Memory B cell (primary cell): ENCODE measurements at places on chromosomes 1 and 21.
A peak's percentile ranks its signal among the peaks of the same experiment; 100 is the strongest.

GRCh38 chr1:111483166-111483565 lies 9.4 kb downstream of the C1orf162 start:
- H3K4me1 ChIP-seq: peaks cover 12% of the 10 kb centered on the region
- H3K36me3 ChIP-seq: peaks cover 2% of the 10 kb centered on the region
- H3K27me3 ChIP-seq: no peaks in the 10 kb centered on the region
- no peak overlapping the region for H3K4me3 ChIP-seq

DNA sequence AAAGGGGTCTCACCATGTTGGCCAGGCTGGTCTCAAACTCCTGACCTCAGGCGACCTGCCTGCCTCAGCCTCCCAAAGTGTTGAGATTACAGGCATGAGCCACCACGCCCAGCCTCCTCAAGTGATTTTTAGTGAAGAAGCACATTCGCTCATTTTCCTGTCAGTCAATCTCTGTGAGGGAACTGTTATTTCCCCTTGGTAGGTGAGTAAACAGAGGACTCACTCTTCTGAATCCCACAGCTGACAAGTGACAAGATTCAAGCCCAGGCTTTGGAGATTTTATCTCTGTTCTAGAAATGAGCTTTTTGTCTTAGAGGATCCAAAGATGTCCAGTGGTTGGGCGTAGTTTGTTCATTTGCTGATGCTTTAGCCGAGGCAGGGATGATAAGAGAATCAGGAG lies 43.9 kb upstream of the TACSTD2 start:
- H3K27ac ChIP-seq: no peak overlapping the region
- peaks cover 22% of the 10 kb centered on the region for H3K27me3 ChIP-seq
- H3K4me3 ChIP-seq: no peak overlapping the region
- no peaks in the 10 kb centered on the region for H3K36me3 ChIP-seq
- no peaks in the 10 kb centered on the region for H3K4me1 ChIP-seq
- no peak for DNase-seq

- no peaks in the 10 kb centered on the region for H3K36me3 ChIP-seq
- DNase-seq: no peak
- peaks cover 28% of the 10 kb centered on the region for H3K4me1 ChIP-seq
- no peaks in the 10 kb centered on the region for H3K27me3 ChIP-seq
- peak overlapping the region; percentile 97 for H3K4me3 ChIP-seq
- H3K27ac ChIP-seq: no peak overlapping the region
Observed at GRCh38 chr1:35717911-35718476, 690 bp downstream of the C1orf216 start.

DNA sequence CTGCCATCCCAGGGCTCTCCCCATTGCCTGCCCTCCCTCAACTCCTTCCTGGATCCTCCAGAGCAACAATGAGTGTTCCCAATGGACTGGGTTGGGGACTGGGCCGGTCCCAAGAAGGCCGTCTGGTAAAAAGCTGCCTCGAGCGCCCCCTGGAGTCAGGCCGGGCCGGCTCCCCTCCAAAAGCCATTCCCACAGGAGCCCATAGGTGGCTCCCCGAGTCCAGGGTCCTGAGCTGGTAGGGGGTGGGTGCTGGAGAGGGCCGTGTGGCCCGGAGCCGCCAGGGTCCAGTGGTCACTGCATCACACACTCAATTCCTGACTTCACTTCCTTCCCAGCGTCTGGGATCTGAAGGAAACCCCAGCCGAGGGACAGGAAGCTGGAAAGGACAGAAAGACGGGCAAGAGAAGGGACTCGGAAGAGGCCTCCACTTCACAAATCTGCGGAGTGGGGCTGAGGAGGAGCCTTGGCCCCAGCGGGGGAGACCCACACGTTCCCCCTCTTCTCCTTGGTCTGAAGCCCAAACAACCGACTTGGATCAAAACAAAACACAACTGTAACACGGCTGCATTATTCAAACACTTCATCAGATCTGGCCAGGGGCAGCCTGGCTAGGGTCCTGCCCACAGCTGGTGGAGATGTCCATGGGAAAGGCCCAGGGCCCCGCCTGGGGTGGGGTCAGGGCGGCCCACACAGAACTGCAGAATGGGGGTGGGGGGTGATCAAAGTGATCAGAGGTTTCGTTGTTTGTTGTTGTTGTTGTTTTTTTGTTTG lies 10.9 kb upstream of the ALDH4A1 start:
- no peaks in the 10 kb centered on the region for H3K27me3 ChIP-seq
- H3K36me3 ChIP-seq: peaks cover 33% of the 10 kb centered on the region
- DNase-seq: peak; percentile 69

GRCh38 chr1:200901796-200902444 lies 7.2 kb downstream of the INAVA start:
- no peak overlapping the region for H3K4me3 ChIP-seq
- peaks cover 5% of the 10 kb centered on the region for H3K27me3 ChIP-seq
- DNase-seq: no peak
- H3K4me1 ChIP-seq: peaks cover 15% of the 10 kb centered on the region

DNA sequence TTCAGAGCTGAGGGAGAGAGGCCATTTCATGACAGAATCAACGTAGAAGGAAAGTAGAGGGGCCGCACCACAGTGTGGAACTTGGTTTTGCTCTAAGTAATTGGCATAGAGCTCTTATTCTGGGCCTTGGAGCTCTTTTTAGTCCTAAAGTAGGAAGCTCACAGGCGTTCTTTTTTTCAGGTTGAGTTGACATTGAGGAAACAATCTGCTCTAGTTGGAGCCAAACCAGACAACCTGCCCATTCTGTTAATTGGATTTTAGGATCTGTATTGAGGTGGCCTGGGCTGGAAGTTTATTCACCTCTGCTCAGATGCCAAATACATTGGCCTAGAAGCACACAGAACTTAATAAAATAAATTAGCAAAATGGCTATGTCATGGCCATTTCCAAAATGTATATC lies 1093.9 kb downstream of the ADGRL2 start:
- no peak overlapping the region for H3K27ac ChIP-seq
- H3K27me3 ChIP-seq: no peaks in the 10 kb centered on the region
- no peak for DNase-seq
- H3K4me3 ChIP-seq: no peak overlapping the region

GRCh38 chr1:68780919-68781318 lies 284.0 kb upstream of the DEPDC1 start:
- H3K27me3 ChIP-seq: no peaks in the 10 kb centered on the region
- DNase-seq: no peak
- H3K36me3 ChIP-seq: no peaks in the 10 kb centered on the region
- no peak overlapping the region for H3K27ac ChIP-seq

- H3K36me3 ChIP-seq: no peaks in the 10 kb centered on the region
- H3K4me3 ChIP-seq: no peak overlapping the region
- DNase-seq: no peak
- peaks cover 2% of the 10 kb centered on the region for H3K27me3 ChIP-seq
- no peak overlapping the region for H3K27ac ChIP-seq
- H3K4me1 ChIP-seq: peaks cover 4% of the 10 kb centered on the region
Observed at GRCh38 chr1:109198745-109199144, 15.0 kb upstream of the SARS1 start.

DNA sequence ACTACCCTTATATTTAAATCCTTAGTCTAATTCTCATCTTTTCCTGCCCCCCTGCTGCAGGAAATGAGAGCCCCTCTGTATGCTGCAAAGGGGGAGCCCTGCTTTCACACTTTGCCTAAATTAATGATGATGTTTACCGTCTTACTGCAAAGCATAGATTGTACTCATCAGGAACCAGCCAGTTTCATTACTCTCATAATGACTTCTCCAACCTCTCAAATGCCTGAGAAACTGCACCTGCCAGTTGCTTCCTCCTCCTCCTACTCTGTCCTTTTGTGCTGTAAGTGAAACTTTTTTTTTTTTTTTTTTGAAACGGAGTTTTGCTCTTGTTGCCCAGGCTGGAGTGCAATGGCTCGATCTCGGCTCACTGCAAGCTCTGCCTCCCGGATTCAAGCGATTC lies 101.7 kb downstream of the ADSS2 start:
- peaks cover 24% of the 10 kb centered on the region for H3K4me1 ChIP-seq
- peaks cover 8% of the 10 kb centered on the region for H3K36me3 ChIP-seq
- peaks cover 2% of the 10 kb centered on the region for H3K27me3 ChIP-seq

GRCh38 chr1:203216274-203217138 lies 13.0 kb downstream of the CHIT1 start:
- H3K4me3 ChIP-seq: no peak overlapping the region
- H3K27me3 ChIP-seq: peaks cover 7% of the 10 kb centered on the region
- H3K27ac ChIP-seq: no peak overlapping the region
- no peaks in the 10 kb centered on the region for H3K36me3 ChIP-seq
- peak; percentile 62 for DNase-seq

GRCh38 chr1:162412002-162412401 lies at the start of gene SH2D1B:
Gene SH2D1B, minus strand, starts transcription at chr1:162412136. Its CDS starts 120 bp downstream, at chr1:162412016.
- no peaks in the 10 kb centered on the region for H3K4me1 ChIP-seq
- no peak within 1 kb of the TSS for H3K4me3 ChIP-seq
- H3K27me3 ChIP-seq: peaks cover 15% of the 10 kb centered on the region
- no peak for DNase-seq
- no peaks in the 10 kb centered on the region for H3K36me3 ChIP-seq
- H3K27ac ChIP-seq: no peak within 1 kb of the TSS

DNA sequence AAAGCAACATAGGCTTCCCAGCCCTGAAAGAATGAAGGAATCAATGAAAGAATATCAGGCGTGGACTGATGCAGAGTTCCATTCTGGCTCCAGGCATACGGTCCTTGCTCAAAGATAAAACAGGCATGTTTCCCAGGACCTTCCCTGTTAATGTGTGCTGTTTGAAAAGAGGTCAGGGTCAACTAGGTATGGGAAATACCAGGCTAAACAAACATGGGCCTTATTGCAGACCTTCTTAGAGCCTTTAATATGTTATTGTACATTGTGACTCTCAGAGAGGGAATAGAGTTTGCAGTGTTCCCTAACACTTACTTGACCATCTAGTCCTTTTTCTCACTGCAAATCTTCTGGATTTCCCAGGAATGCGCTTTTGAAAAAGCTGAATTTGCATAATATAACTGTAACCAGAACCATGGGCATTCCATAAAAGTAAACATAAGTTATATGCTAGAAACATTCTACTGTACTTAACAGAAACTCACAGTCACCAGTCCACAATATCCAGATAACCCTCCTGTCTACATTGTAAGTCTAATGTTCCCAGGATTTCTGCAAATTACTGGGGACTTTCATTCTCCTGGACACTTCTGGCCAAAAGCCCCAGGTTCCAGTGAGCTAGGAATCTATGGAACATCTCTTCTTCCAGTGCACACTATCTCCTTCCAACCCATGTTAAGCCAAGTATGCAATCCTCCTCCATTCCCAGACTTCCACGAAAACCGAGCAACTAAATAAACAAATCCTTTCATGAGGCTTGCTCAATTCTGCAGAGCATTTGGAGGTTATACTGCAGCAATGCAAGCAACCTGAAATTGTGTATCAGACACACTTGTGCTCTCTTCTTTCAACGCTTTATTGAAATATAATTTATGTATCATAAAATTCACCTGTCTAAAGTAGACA lies 486.6 kb downstream of the SETD4 start:
- peaks cover 14% of the 10 kb centered on the region for H3K27me3 ChIP-seq
- DNase-seq: no peak
- no peaks in the 10 kb centered on the region for H3K4me1 ChIP-seq
- H3K36me3 ChIP-seq: peaks cover 1% of the 10 kb centered on the region
- no peak overlapping the region for H3K27ac ChIP-seq
- H3K4me3 ChIP-seq: no peak overlapping the region

- peak overlapping the region; percentile 100 for H3K27ac ChIP-seq
- DNase-seq: peak; percentile 60
- H3K36me3 ChIP-seq: peaks cover 4% of the 10 kb centered on the region
- H3K4me1 ChIP-seq: peaks cover 28% of the 10 kb centered on the region
Observed at GRCh38 chr1:179082333-179082998, 596 bp downstream of the TOR3A start.

DNA sequence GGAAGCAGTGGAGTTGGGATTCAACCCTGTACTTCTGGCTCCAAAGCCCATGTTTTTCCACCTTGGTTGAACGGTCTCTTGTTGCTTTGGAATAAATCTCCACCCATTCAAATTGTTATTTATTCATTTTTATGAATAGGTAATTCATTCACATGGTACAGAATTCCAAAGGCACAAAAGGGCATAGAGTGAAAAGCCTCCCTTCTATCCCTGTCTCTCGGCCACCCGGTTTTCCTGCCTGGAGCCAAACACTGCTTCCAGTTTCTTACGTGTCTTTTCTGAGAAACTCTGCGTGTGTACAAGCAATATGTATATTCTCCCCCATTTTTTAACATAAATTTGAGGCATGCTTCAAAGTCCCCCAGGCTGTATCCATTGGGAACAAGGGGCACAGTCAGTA lies 3.9 kb downstream of the EXTL1 start:
- no peaks in the 10 kb centered on the region for H3K36me3 ChIP-seq
- peaks cover 9% of the 10 kb centered on the region for H3K27me3 ChIP-seq
- no peak overlapping the region for H3K27ac ChIP-seq
- H3K4me1 ChIP-seq: no peaks in the 10 kb centered on the region
- no peak overlapping the region for H3K4me3 ChIP-seq

DNA sequence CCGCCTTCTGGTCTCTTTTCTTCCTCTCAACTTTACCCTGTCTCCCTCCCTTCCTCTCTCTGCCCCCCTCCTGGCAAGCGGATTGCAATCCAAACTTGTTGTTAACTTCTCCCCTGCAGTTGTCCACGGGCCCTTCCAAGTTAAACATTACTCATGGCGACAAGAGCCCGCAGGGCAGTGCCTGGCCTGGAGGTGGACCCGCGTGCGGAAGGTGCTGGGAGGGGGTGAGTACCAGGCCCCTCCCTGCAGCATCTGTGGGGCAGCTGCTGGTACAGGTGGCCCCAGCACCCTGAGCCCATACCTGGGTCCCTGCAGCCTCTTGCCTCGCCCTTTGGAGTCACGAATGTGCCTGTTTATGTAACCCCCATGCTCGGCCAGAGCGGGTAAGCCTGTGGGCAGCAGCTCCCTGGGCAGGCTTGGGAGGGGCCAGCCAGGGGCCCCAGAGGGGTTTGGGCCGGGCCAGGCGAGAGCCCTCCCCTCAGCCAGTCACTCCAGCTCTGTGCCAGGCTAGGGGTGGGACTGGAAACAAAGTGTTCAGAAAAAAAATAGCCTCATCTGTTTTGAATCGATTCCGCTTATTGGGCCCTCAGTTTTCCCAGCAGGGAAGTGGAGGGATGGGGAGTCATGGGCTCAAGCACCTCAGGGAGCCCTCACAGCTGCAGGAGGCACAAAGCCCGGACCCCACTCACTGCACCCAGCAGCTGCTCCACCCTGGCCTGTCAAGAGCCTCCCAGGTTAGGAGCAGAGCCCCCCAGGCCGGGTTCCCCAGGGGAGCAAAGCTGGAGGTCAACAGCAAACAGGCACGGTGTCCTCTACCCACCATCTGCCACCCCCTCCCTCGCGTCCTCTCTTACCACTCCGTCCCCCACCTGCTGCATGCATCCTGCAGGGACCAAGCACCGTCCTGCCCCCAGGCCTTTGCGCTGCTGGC lies 14.0 kb upstream of the FAAP20 start:
- peak overlapping the region; percentile 19 for H3K4me3 ChIP-seq
- peaks cover 3% of the 10 kb centered on the region for H3K4me1 ChIP-seq
- no peaks in the 10 kb centered on the region for H3K36me3 ChIP-seq
- no peak for DNase-seq
